RWPE2 (cell line): ENCODE measurements at places on chromosomes 16 and 17.
A peak's percentile ranks its signal among the peaks of the same experiment; 100 is the strongest.

- DNase-seq, result no peak
Observed at GRCh38 chr16:49497466-49497865, 123.9 kb downstream of the C16orf78 start.

DNA sequence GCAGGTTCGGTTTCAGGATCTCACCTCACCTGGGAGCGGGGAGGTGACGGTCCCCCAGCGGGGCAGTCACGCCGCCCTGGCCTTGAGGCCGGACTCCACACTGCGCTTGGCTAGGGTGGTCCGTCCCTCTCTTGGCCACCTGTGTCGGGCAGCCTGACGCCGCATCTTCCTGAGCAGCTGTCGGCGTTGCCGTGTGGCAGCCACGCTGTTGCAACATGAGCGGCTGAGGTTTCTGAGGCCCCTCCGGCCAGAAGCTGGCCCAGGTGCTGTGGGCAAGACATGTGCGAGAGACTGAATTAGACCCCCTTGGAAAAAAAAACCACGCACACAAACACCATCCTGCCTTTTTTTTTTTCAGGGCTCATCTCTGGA is 49.2 kb downstream of the IRF8 start:
- DNase-seq, result no peak

DNA sequence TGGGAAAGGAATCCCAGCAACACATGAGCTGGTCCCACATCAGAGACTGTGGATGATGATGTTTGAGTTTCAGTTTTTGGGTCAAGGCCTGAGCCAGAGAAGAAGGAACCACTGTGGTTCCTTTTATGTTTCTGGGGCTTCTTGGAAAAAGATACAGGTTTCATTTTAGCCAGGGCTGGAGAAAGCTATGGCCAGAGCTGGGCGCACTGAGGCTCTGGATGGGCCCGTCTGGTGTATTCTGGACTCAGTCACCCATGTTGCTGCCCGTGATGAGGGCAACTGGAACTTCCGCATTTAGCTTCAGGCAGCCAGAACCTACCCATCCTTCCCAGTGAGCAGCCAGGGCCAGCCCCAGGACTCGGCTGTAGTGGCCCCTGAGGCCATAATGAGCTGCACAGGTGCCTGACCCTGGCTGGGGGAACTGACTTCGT is 15.0 kb upstream of the PITPNA start:
- DNase-seq, result no peak

DNA sequence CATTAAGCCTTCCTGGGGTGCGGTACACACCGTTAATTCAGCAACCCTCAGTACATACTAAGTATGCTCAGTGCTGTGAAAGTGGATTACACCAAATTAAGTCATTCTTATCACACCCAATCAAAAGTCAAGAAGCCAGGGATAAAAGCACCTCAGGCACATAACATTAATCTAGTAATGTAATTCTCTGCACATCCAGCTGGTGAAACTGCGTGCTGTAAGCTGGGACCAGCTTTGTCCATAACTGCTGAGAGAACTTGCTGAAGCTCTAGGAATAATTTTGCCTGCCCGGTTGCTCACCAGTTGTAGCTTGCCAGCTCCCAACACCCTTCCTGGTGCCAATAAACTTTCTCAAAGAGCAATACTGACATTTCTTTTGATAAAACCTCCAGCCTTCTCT is 44.9 kb downstream of the SLC47A1 start:
- DNase-seq, result no peak

DNA sequence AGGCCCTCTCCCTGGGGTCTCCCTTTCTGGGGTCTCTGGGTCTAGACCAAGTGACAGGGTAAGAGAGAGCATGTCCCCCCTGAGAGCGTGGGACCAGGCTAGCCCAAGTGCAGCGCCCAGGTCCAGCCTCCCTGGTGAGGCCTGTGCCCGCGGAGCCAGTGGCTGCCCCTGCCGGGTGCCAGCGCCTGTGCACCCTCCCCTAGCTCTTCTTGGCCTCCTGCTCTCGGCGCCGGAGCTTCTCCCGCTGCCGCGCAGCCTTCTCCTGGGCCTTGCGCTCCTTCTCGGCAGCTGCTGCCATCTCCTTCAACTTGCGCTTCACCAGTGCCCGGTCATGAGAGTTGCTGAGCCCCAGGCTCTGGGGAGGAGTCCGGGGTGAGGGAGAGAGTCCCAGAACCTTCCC is 17.3 kb downstream of the SAMD14 start:
- no peak for DNase-seq

- no peak for DNase-seq
Observed at GRCh38 chr17:47635734-47636133, 14.0 kb upstream of the KPNB1 start.

DNA sequence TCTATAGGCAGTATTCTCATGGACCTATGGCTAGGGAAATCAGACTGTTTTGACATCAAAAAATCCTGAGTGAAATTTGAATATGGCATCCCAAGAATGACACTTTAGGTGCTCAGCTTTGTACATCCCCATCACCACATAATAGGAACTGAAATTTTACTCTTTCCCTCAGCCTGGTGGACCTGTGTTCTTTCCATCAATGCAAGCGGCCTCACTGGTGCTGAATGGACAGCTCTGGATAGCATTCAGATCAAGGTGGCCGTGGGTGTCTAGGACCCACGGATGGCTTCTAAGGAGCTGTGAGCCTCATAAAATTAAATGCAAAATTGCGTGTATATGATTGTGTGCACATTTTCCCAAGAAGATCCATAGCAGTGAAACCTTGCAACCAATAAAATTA is 152.6 kb downstream of the MAP2K6 start:
- no peak for DNase-seq

- DNase-seq, result peak; percentile 96
Observed at GRCh38 chr17:81870981-81871386, at the start of gene ARHGDIA. Gene ARHGDIA (minus strand): TSS chr17:81871337. CDS start chr17:81869930, 1,407 bp downstream.

DNA sequence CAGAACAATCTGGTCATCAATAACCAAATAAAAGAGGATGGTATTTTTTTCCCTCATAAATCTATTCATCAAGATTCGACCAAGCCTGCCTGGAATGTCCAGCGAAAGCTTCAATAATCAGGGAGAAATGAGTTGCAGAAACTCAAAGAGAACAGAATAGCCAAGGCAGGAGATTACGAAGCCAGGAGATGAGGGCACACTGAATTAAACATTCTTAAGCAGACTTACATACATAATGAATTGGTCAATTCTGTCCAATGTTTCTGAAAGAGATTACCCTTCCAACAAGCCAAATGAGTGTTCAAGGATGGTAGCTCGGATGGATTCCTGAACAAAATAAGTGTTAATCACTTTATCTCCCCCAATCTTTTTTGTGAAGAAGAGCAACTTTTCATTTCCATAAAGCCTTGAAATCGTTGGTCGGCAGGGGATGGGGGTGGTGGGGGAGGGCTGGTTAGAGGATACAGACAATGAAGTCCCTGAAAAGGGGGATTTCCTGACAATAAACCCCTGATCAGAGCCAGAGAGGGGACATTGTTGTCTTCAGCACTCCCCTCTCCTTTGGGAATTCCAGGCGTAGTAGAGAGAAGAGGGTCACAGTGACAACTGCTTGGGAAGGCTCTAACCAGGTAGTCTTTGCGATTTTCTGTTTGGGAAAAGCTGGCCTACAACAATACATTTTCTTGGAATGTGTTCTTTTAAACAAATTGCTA is 20.7 kb downstream of the TOX3 start:
- no peak for DNase-seq

DNA sequence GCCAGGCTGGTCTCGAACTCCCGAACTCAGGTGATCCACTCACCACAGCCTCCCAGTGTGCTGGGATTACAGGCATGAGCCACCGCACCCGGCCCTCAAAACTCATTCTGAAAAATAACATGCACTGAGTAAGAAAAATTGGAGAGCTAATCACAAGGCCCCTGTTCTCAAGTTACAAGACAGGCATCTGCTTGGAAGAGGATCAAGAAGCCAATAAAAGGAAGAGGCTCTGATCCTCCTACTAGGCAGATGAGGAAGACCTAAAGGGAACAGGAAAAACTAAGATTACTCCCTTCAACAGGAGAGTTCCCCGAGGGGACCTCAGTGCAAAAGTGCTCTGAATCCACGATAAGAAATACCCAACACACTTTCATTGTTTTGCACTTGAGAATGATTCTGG is 18.4 kb downstream of the BLMH start:
- no peak for DNase-seq

DNA sequence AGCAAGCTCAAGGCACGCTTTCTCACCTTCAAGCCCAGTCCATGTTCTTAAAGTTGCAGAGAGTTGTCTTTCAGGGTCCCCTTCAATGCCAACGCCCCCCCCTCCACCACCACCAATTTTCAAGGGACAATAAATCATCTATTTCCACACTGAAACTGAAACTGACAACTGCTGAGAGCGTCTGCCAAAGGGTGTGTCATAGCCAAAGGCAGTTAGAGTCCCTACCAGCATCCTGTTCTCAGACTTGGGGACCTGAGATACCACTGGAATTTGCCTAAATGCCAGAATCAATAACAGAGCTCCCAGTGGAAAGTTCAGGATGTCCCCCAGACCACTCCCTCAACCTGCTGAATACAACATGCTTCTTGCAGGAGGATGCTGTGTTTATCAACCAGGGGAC is 133.2 kb upstream of the SOX9 start:
- DNase-seq, result no peak

GRCh38 chr16:89315791-89316581 is 98.5 kb downstream of the ZNF778 start:
- DNase-seq, result peak; percentile 85

DNA sequence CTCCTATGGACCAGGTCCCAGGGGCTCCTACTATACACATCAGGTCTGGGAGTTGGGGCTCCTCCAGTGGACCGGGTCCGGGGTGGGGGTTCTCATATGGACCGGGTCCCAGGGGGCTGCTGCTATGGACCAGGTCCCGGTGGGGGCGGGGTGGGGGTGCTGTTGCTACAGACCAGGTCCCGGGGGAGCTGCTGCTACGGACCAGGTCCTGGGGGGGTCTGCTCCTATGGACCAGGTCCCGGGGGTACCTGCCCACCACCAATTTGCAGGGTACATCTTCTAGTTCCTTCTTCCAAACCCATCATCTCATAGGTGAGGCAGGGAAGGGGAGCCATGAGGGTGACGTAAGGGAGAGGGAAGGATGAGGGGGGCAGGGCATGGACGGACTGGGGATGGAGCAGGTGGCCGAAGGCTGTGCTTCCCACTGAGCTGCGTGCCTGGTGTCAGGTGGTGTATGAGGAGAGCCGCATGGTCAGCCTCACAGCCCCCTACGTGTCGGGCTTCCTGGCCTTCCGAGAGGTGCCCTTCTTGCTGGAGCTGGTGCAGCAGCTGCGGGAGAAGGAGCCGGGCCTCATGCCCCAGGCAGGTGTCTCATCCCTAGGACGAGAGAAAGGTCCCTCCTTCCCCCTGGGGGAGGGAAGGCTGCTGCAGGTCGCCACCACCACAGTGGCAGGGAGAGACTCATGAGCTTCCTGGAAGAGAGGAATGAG is 6.6 kb downstream of the ENDOV start:
- DNase-seq, result peak; percentile 71

DNA sequence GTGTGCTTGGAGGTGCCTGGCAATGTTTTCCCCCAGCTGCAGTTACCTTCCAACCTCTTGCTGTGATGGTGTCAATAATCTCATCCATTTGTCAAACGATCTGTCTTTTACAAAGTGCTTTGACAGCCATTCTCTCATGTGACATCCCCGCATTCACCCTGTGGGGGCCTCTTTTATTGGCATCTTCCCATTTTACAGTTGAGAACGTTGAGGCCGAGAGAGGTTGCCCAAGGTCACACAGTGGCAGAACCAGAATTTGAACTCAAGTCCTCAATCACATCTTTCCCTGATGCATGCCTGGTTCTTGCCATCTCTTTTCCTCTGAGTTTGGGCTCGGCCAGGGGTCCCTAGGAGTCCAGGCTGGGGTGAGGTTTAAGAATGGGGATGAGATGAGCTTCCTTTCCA is 1.5 kb downstream of the TAOK2 start:
- DNase-seq, result no peak

DNA sequence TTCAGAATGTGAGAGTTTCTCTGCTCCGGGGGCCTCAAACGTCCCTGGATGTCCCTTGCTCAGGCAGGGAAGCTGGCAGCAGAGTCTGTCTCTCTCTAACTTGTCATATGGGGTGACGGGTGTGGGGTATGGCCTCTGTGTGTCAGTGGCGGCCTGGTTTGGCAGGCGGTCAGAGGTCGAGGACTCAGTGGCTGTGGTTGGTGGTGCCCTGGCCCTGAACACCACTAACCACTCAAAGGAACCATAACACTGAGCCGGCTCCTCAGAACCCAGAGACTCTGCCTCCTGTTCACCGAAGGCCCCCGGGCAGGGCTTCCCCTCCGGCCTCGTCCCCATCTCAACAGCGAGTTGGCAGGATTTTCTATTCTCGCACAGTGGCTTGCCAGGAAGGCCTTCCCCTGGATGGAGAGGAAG is 677 bp downstream of the P2RX1 start:
- DNase-seq, result no peak

GRCh38 chr16:28161626-28162025 is 50.1 kb downstream of the XPO6 start:
- no peak for DNase-seq

GRCh38 chr17:81228834-81229665 is 6.3 kb upstream of the CEP131 start:
- no peak for DNase-seq

DNA sequence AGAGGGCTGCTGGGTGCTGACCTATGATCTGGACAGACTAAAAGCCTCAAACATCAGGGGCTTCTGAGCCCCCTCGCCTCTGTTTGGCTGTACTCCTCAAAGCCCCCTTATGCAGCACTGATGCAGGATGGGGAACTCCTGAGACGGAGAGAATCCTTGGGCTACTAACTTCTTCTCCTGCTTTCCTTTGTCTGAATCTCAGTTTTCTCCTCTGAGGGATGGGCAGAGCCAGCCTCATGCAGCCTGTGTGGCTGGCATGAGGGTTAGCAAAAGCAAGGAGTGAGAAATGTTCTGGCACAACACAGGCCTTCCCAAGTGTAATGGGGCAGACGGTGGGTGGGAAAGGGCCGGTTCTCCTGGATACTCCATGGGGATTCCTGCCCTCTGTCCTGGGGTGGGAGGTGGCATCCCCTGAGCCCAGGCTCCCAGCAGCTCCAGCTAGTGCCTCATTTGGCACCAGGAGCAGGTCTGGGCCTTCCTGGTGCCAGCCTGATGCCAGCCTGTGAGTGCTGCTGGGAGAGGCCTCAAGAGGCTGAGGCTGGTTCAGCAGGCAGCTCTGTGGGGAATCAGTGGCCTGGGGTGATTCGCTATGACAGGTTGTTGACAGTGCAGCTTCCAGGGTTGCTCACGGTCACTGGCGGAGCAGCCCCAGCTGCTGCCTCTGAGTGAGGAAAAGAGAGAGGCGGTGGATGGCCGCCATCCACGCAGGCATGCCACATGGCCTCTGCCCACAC is 4.0 kb upstream of the BRD7 start:
- DNase-seq, result no peak

GRCh38 chr16:83689385-83689831 is 118.4 kb upstream of the HSBP1 start:
- no peak for DNase-seq

GRCh38 chr17:75950855-75951554 is 10.2 kb upstream of the FBF1 start:
- DNase-seq, result no peak

- no peak for DNase-seq
Observed at GRCh38 chr17:15087946-15088345, 177.2 kb downstream of the PMP22 start.

GRCh38 chr16:85350973-85351372 is 238.7 kb upstream of the CIBAR2 start:
- DNase-seq, result peak; percentile 99

- no peak for DNase-seq
Observed at GRCh38 chr17:67217446-67217845, 27.6 kb downstream of the HELZ start.

- no peak for DNase-seq
Observed at GRCh38 chr17:79647456-79647915, 36.6 kb upstream of the RBFOX3 start.

GRCh38 chr17:8503368-8503767 is 67.7 kb downstream of the NDEL1 start:
- DNase-seq, result no peak

GRCh38 chr17:67421869-67422273 is 44.8 kb downstream of the PITPNC1 start:
- peak; percentile 76 for DNase-seq
